Posterior vena cava (tissue), 2 donors: ENCODE measurements at places on chromosomes 5 and 9. TPM values are rescaled to one million over a fixed set of nuclear protein-coding genes. Genes with fewer than 3 reads are reported as not detected.

Gene PCDHA9
- total RNA-seq: 0.14 TPM

Gene EGFLAM
- total RNA-seq: 6.4 TPM

Gene GARIN3
- total RNA-seq: not detected

Gene MARCOL
- total RNA-seq: not detected

Gene TMEFF1
- 1.5 TPM for total RNA-seq

Gene PCDHB1
- total RNA-seq: not detected

Gene FGF1
- 2.3 TPM for total RNA-seq

Gene PPP2CA
- 89.2 TPM for total RNA-seq

Gene C7
- total RNA-seq: 985 TPM

Gene C1QTNF3
- 31.3 TPM for total RNA-seq

DNA sequence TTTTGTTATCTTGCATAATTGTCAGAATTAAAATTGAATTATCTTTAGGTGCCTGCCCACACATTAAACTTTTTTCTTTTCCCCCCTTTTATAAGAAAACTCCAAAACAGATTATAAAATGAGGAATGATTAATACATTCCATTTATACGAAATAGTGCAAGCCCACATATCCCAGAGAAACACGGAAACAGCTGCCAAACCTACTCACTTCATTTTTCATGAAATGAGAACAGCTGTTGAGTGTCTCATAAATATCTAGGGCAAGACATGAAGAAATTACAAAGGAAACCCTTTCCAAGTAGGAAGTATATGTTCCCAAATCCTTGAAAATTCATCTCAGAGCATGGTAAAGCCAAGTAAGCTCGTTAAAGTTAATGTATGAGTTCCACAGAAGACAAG is 459.4 kb upstream of the NMUR2 start:
- no peak for DNase-seq

GRCh38 chr5:14261235-14261634 is 118.1 kb downstream of the TRIO start:
- DNase-seq: no peak

DNA sequence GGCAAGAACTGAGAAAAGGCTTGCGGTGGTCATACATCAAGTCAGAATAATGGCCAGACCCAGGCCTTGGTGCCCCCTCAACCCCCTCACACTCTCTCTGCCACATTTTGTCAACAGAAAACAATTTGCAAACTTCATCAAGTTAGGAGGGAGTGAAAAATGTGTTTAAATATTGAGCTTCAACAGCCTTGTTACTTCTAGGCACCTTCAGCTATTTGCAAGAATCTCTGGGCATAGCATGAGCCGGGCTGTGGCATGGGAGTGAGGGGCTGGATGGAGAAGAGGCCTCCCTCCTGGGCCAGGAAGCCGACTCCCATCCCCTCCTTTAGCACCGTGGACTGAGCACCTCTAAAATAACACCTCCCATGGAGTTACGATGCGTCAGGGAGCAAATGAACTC is 52.2 kb upstream of the GRHPR start:
- DNase-seq: no peak

DNA sequence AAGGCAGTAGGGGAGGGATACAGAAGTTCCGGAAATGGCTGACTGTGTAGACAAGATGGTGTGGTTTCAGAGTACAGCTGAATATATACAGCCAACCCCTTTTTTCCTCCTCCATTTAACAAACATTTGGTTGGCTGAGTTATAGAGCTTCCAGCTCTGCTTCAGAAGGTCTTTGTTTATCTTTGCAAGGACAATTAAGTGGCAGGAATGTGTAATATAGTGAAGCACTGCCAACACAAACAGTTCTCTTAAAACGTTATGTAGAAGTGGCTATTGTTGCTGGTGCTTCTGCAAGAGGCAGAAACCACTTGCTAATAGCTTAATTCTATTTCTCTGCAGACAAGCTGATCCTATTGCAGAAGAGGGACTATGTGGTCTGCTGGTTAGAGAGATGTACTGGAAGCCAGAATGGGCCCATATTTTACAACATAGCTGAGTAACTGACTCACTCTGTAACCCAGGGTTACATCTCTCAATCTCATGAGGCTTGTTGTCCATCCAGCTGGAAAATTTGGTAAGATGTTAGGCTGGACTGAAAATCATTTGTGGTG is 62.7 kb upstream of the OSMR start:
- DNase-seq: no peak

DNA sequence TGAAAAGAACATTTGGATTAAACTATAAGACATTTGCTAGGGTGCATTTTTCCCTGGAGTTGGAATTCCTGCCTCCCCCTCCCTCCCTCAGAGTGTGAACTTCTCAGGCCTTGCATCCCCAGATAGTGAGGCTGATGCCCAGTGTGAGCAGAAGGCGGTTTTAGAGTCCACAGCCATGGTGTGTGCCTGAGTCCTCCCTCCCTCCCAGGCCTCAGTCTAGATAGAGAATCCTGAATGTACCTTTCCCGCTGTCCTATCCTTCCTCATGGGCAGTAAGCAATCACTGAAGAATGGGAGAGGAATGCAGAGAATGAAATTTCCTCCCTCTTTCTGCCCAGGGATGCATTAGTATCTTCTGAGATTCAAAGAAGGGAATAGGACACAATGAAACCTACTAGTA is 108.5 kb downstream of the RASGRF2 start:
- DNase-seq: no peak

DNA sequence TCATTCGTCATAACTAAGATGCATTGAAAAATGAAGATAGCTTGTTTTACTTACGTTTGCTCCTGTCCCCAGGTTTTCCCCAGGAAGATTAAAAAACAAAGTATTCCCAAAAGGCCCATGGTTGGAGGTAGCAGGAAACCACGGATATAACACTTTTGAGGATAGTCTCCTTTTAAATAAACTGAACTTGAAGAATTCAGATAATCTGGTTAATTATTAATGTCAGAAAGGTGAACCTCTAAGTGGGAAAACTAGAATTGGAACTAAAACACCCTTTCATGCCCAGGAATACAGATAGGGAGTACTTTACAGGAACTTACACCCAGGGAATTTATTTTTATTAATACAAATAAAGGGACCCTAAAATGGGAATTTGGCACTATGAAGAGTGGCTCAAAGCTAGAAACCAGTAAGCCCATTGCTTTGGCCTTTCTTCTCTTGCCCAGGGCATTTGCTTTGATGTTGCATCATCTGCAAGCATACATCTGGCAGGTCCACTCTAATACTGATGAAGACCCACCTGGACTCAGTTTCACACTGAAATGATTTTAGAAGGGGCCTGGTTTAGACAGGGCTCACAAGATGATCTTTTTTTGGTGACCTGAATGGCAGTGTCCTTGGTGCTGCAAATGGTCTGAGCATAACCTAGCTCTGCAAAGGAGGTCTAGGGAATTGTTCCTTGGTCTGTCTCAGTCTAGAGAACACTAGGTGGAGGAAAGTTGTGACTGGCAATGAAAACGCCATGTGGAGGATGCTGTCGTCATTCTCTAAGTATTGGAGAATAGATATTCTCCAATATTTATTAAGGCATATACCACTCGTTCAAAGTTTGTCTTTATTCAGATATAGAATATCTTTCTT is at the start of gene C5:
TSS of gene C5 (minus strand) at position 148 of the 861 bp plus-strand sequence. CDS start at position 119, 29 bp downstream.
- no peak for DNase-seq

- DNase-seq: no peak
Measured at GRCh38 chr9:91239367-91240111, 122.2 kb downstream of the AUH start.

DNA sequence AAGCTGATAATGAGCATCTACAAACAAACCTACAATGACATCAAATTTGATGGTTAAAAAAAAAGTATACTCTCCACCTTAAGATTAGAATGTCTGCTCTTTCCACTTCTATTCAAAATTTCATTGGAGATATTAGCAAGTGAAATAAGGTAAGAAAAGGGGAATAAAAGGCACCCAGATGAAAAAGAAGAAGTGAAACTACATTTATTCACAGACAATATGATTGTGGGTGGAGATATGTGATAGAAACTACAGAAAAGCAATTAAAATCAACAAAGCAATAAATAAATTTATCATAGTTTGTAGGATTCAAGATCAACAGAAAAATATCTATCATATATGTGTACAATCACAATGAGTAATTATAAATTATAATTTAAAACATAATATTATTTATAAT is 395.1 kb upstream of the CCNH start:
- no peak for DNase-seq

GRCh38 chr5:62082370-62082801 is 223.6 kb upstream of the KIF2A start:
- no peak for DNase-seq

GRCh38 chr9:129133082-129133481 is 21.9 kb downstream of the PTPA start:
- no peak for DNase-seq

GRCh38 chr9:97397220-97397619 is 14.7 kb upstream of the TDRD7 start:
- no peak for DNase-seq

- DNase-seq: no peak
Measured at GRCh38 chr9:104326912-104327311, 177.2 kb upstream of the OR13F1 start.
